ENCODE measurements at places on chromosomes 6 and 20.

DNA sequence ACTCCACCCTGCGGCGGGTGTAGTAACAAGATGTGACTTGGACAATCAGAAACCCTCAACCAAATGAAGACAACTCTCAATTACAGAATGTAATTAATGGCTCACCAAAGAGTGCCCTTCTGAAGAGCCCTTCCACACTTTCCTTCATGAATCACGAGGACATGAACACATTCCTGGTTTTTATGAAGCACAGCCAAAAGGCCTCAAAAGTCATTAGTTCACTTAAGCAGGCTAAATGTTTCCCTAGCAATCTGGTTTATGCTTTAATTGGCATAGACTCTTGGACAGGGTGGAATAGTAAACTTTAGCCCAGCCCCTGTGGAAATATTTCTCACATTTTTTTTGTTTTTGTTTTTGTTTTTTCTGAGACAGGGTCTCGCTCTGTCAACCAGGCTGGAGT, 20.5 kb downstream of the CPNE5 start:
- no peak for DNase-seq

- DNase-seq, result peak; percentile 95
Observed at GRCh38 chr20:62875419-62876361, 14.1 kb upstream of the TCFL5 start.

DNA sequence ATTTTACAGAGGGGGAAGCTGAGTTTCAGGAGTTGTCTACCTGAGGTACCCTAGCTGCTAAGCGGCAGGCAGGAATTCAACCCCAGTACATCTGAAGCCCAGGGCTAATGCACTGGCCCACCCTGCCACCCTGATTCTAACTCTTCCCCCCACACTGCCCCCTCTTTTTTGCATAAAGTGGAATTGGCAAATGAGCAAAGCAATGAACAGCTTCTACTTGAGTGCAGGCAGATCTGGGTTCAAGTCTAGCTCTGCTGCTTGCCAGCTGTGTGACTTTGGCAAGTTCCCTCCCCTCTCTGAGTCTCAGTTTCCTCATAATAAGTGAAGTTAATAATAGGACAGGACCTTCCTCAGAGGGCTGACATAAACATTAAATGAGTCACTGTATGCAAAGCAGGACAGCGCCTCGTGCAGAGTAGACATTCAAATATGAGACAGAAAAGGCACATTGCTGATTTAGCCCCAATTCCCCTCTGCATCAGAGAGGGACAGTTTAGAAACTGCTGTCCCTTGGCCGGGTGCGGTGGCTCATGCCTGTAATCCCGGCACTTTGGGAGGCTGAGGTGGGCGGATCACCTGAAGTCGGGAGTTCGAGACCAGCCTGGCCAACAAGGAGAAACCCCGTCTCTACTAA, 4.7 kb downstream of the ADA start:
- DNase-seq, result no peak

DNA sequence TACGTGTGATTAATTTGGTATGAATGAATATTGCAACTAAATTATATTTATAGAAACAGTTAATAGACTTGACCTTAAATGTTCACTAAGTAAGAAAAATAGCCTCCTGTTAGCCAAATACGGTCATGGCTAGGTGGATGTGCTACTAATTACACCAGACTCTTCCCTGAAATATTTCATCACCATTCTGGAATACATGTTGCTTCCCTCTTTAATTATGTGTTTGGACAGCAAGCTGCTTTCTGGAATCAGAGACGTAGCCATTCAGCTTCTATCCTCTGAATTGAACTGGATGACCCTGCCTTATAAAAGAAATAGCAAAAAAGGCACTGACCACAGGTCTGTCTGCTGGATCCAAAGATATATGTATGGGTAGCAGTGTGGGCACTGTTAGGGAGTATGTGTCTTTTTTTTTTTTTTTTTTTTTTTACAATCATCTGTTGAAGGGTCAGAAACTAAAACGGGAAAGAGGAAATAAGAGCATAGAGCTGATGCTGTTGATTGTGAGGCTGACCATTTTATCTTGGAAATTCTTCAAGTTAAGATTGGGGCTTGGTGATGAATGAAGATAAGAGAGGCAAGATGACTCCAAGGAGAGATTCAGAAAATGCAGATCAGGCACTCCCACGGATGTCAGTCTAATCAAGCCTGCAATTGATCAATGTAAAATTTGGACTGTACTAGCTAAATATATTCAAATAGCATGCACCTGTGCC, 283.2 kb upstream of the HSF2 start:
- DNase-seq, result no peak

DNA sequence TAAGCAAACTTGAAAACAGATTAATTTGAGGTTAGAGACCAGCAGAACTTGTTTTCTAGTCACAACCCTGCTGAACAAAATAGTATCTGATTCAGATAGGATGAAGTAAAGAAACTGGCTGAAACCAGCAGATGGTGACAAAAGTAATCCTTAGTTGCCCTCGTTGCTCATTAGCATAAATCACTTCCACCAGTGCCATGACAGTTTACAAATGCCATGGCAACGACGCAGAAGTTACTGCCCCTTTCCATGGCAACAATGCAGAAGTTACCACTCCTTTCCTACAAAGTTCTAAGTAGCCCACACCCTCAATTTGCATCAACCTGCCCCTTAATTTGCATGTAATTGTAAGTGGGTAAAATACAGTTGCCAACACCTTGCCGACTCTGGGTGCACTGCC, 23.7 kb downstream of the SNRPB start:
- no peak for DNase-seq

GRCh38 chr6:168101590-168102314, 22.7 kb upstream of the FRMD1 start:
- no peak for DNase-seq

DNA sequence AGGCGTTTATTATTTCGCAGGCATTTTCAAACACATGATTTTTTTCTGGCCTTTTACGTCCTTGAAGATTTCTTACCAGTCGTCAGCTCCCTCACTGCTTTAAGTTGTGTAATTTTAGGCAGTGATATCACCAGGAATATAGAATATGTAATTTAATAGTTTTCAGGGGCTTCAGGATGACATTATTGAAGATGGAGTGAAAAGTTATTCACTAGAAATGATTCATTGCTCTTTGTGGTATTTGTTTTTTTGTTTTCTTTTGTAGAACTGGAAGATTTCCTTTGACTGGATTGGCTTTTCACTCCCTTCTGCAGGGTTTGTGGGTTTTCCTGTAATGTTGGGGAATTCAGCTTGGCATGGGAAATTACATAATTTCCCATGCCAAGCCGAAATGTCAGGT, 2.0 kb downstream of the LRRC1 start:
- DNase-seq, result no peak

DNA sequence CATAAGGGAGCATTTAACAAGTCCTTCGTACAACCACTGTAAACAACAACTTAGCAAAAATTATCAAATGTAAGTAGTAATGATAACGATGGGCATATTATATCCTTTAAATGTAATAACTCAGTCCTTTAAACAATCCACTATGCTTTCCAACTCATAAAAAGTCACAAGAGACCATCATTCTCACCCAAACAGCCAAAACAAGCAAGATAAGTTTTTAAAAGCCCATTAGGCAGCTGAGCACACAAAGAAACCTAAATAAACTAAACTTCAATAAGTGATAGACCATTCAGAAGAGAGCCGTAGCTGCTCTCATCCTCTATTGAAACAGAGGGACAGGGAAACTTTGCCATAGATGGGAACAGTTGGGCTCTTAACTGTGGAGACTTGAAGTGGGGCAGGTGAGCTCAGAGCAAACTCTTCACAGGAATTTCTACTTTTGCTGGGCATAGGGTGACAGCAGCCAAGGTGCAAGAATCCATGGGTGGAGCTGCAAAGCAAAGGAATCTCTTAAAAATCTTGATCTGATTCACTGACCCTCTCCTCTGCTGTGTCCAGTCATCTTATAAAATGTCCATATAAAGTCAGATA, 22.5 kb downstream of the RAB22A start:
- DNase-seq, result no peak

DNA sequence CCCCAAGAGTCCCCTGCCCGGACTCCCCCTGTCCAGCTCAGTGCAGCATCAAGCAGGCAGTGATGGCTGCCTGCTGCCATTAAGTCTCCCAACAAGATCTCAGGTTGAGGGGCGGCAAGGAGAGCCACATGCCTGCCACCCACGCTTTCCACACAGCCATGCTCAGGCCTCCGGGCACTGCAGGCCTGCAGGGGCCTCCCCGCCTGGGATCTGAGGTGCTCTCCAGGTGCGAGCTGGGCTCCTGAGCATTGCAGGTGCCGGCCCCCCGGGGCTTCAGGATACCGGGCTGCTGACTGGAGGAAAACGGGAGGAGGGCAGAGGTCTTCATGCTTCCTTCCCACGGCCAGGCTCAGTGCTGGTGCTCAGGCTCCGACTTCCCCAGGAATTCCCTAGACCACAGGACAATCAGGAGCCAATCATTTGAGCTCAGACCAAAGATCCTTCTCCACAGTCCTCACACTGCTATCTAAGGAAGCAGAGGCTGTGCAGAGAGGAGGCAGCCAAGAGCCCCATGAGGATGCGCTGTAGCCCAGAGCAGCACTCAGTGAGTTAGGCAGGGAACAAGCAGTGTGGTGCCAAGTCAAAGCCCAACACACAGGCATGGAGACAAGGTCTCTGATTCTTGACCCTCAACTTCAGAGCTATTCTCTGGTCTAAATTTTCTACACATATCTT, 52.7 kb downstream of the PYGB start:
- no peak for DNase-seq

DNA sequence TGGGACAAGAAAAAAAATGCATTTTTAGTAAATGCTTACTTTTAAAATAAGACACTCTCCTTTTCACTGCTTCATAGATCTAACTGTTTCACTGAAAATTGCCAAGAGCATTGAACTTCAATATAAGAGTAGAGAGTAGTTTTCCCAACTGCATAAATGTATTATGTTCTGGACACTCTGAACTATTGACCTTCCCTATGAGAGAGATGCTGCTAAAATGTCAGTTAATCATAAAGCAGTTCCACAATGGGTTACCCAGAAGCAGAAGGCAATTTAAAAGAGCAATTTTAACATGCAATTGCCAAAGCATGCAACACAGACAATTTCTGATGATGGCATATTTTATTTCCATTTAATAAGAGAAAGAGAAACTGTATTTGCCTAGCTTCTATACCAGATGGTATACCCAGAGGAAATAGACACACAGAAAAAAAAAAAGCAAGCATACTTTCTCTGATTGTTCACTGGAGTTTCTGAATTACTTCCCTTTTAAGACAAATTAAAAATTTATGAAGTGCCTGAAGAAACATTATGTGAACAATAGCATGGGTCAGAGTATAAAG, 279.1 kb upstream of the THEMIS start:
- DNase-seq, result no peak

- no peak for DNase-seq
Observed at GRCh38 chr20:41881466-41882046, 263.4 kb upstream of the CHD6 start.

- DNase-seq, result no peak
Observed at GRCh38 chr6:4879741-4880275, 103.6 kb downstream of the CDYL start.

DNA sequence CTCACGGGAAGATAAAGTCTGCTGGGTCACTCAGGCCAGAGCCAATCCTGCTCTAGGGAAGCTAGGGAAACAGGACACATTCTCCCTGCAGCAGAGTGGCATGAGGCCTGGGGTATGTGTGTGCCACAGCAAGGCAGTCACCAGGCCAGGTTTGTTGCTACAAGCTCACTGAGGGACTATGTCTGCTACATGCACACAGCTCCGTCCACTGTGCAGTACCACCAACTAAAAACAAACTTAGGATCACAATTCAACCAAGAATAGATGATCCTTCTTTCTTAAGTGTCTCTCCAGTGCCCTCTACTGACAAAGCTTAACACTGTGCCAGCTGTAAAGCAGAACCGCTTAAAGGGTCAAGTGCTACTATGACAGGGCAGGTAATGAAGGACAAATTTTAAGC, 192.5 kb downstream of the PTPRK start:
- no peak for DNase-seq

DNA sequence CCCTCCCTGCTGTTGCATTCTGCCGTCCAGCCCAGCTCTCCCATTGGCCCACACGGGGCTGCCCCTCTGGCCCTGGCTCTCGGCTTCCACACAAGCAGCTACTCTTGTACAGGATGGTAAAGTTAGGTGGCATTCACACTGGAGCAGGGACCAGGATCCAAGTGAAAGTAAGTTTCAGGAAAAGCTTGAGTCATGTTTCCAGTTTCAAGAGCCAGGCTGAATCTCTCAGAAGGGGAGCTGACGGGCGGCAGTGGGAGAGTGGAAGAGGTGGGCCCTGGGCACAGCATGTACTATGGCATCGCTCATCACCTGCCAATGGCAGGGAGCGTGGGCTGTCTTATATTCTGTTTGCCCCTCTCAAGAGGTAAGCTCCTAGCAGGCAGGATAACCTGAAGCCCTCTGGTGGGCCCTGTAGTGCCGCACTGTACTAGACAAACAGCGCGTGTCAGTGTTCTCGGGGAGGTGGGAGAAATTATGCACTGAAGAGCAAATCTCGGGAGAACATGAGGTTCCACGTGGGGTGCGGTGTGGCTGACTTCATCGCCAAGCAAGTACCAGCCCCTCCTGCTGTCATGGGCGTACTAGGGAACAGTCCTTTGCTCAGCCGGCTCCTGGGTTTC, 241.5 kb downstream of the NRN1 start:
- DNase-seq, result no peak

GRCh38 chr20:49287555-49288249, 9.8 kb upstream of the ZNFX1 start:
- no peak for DNase-seq

DNA sequence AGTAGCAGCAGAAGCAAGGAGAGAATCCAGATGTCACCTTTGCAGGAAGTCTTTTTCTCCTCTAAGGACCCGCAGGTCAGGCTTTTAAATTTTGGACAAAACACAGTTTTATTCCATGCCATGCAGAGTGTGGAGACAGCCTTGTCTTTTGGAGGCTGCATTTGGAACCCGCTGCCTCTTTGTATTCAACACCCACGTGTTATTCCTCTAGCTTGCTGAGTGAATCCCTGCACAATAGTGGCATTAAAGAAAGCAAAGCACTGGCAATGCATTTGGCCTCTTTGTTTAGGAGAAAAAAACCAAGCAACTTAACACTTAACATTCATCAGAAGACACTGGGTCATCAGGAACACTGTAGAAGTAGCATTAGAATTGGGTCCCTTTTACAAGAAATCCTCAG, 43.5 kb downstream of the TFAP2B start:
- DNase-seq, result no peak

- DNase-seq, result no peak
Observed at GRCh38 chr6:54053881-54054391, 57.3 kb upstream of the MLIP start.

- no peak for DNase-seq
Observed at GRCh38 chr6:135183002-135183531, 2.0 kb downstream of the MYB start.

DNA sequence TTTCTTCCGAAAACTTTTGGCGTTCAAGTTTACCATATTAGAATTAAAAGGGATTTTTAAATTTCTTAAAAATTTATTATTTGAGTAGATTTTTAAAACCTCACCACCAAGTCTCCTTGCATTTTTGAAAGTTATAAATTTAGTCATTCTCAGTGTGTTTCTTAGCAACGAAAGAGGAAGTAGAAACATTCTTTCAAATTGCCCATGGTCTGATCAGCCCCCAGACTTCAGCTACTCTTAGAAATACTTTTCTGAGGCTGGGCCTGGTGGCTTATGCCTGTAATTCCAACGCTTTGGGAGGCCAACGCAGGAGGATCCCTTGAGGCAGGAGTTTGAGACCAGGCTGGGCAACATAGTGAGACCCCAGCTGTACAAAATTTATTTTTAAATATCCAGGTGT, 15.1 kb upstream of the RTF2 start:
- DNase-seq, result no peak

- no peak for DNase-seq
Observed at GRCh38 chr6:26438000-26438399, 2.3 kb upstream of the BTN3A3 start.

- peak; percentile 98 for DNase-seq
Observed at GRCh38 chr6:42045538-42046460, 4.5 kb upstream of the TAF8 start.

Measured in sigmoid colon (tissue), 7 donors.